ENCODE measurements at places on chromosomes 7 and 10. TPM values are rescaled to one million over a fixed set of nuclear protein-coding genes. Genes with fewer than 3 reads are reported as not detected.

Gene GJD4
- total RNA-seq: not detected

Gene CYP2C18
- total RNA-seq: not detected

Gene XRCC2
- 1.4 TPM for total RNA-seq

Gene RELN
- not detected for total RNA-seq

GRCh38 chr7:127514499-127514898, 70.9 kb downstream of the GCC1 start:
- no peaks in the 10 kb centered on the region for H3K36me3 ChIP-seq
- no peaks in the 10 kb centered on the region for H3K4me1 ChIP-seq
- no peak overlapping the region for H3K4me3 ChIP-seq
- H3K27me3 ChIP-seq: no peaks in the 10 kb centered on the region

GRCh38 chr7:36338256-36338655, 51.4 kb upstream of the ANLN start:
- DNase-seq: no peak
- no peak overlapping the region for H3K27ac ChIP-seq
- no peaks in the 10 kb centered on the region for H3K36me3 ChIP-seq
- H3K27me3 ChIP-seq: no peaks in the 10 kb centered on the region
- H3K4me1 ChIP-seq: no peaks in the 10 kb centered on the region

DNA sequence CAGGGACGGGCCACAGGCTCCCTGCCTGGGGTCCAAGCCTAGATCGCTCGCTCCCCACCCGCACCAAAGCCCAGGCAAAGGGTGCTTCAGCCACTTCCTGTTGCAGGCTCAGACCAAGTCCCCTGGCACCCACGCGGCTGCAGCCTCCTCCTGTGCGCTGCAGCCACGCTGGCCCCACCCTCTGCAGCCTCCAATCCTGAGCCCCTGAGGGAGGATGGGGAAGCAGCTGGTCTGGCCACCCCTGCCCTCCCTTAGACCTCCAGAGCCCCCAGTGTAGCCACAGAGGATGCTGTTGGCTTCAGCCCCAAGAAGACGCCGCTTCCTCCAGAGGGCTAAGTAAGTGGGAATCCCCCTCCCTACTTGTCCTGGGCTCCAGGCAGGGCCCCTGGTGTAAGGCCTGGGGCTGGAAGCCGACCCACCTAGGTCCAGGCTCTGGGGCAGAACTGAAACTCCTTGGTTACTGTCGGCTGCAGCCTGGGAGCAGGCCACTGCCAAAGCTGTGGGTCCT, 9.4 kb downstream of the LIMK1 start:
- peaks cover 16% of the 10 kb centered on the region for H3K4me1 ChIP-seq
- DNase-seq: no peak
- no peak overlapping the region for H3K4me3 ChIP-seq
- no peak overlapping the region for H3K27ac ChIP-seq
- peaks cover 14% of the 10 kb centered on the region for H3K36me3 ChIP-seq

GRCh38 chr10:133466683-133467275, 13.0 kb downstream of the SCART1 start:
- H3K27ac ChIP-seq: no peak overlapping the region
- H3K4me1 ChIP-seq: no peaks in the 10 kb centered on the region
- H3K4me3 ChIP-seq: no peak overlapping the region
- no peaks in the 10 kb centered on the region for H3K36me3 ChIP-seq
- H3K27me3 ChIP-seq: no peaks in the 10 kb centered on the region

DNA sequence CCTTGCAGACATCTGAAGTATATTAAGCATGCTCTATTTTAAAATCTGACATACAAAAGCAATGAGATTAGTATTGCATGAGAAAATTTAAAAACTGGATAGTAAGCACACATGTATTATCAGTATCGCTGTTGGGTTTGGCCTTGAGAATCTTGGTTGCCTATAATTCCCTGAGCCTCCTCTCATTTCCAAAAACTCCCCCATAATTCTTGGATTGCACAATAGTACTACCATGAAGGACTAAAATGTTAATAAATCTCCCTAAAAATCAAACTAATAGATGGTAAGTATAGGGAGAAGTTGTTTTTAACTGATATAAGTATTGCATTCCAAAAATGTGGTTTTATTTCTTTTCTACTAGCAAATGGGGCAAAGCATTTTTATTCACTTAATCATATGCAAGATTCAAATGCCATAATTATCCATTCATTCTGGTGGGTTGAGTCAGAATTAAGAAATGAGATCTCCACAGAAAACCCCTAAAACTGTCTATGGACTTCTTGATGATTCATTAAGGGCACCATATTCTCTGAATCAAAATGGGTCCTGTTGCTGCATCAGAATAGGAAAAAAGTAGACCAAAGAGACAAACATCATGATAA, 10.3 kb upstream of the VIM start:
- H3K36me3 ChIP-seq: no peaks in the 10 kb centered on the region
- H3K27ac ChIP-seq: no peak overlapping the region
- peaks cover 5% of the 10 kb centered on the region for H3K4me1 ChIP-seq
- no peaks in the 10 kb centered on the region for H3K27me3 ChIP-seq

GRCh38 chr10:70542565-70542938, 60.0 kb downstream of the PRF1 start:
- H3K4me3 ChIP-seq: no peak overlapping the region
- no peak for DNase-seq
- H3K27me3 ChIP-seq: no peaks in the 10 kb centered on the region

DNA sequence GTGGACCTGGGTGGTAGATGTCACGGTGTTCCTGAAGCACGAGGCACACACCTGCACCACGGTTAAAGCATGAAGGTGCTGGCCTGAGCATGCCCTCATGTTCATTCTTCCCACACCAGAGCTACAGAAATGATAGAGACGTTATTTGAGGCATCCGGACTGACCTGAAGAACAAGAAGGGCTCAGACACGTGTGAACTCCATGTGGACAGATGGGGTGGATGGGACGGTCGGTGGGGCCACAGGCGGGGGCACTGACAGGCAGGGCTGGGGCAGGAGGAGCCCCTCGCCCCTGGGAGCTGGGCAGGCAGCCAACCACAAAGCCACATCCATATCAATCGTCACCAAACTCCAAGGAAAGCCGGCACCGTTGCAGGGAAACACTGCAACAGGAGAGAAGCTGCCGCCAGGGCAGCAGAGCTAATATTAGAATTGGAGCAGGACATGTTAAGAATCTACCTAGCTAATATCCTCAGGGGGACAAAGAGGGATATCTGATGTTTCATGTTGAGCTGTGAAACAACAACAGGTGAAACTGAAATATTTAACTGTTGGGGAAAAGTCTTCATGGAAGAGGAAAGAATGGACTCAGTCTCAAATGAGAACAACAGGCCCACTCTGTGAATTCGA, 37.8 kb upstream of the DIP2C start:
- H3K4me3 ChIP-seq: no peak overlapping the region
- H3K4me1 ChIP-seq: no peaks in the 10 kb centered on the region
- no peak for DNase-seq
- H3K27ac ChIP-seq: no peak overlapping the region
- H3K27me3 ChIP-seq: no peaks in the 10 kb centered on the region

- no peak for DNase-seq
- H3K27ac ChIP-seq: no peak overlapping the region
- H3K27me3 ChIP-seq: no peaks in the 10 kb centered on the region
- no peaks in the 10 kb centered on the region for H3K4me1 ChIP-seq
Observed at GRCh38 chr7:42053834-42054233, 183.2 kb downstream of the GLI3 start.

DNA sequence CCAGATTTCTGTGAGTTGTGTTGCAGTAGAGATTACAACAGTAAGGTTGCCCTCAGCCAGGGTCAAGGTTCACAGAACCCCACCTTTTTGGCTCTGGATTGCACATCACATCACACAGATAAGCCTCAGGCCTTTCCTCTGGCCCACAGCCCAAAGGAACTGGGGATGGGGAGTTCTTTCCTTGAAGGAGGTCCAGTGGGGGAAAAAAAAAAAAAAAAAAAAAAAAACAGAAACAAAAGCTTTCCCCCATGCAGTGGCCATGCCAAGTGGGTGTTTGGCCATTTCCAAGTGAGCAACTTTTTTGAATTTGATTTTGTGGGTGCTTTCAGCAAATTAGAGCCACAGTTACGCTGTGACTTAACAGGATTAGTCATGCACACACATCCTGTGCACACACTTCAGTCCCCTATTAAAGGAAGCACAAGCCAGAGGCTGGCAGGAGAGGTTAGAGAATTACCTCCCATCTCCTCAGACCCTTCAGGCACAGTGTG, 79.3 kb upstream of the NANOS1 start:
- no peaks in the 10 kb centered on the region for H3K4me1 ChIP-seq
- H3K36me3 ChIP-seq: no peaks in the 10 kb centered on the region
- H3K27ac ChIP-seq: no peak overlapping the region
